HFF-Myc (cell line): ENCODE measurements at places on chromosomes 12 and 14.

DNA sequence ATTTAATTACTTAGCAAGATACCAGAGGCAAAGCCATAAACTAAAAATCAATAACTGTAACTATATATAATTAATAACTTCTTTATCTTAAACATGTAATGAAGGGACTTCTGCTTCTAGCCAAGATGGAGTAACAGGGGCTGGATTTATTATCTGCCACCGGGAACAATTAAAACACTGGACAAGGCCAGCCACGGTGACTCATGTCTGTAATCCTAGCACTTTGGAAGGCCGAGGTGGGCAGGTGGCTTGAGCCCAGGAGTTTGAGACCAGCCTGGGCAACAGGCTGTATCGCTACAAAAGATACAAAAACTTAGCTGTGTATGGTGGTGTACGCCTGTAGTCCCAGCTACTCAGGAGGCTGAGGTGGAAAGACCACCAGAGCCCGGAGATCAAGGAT lies 113.6 kb downstream of the TAOK3 start:
- DNase-seq, result no peak

DNA sequence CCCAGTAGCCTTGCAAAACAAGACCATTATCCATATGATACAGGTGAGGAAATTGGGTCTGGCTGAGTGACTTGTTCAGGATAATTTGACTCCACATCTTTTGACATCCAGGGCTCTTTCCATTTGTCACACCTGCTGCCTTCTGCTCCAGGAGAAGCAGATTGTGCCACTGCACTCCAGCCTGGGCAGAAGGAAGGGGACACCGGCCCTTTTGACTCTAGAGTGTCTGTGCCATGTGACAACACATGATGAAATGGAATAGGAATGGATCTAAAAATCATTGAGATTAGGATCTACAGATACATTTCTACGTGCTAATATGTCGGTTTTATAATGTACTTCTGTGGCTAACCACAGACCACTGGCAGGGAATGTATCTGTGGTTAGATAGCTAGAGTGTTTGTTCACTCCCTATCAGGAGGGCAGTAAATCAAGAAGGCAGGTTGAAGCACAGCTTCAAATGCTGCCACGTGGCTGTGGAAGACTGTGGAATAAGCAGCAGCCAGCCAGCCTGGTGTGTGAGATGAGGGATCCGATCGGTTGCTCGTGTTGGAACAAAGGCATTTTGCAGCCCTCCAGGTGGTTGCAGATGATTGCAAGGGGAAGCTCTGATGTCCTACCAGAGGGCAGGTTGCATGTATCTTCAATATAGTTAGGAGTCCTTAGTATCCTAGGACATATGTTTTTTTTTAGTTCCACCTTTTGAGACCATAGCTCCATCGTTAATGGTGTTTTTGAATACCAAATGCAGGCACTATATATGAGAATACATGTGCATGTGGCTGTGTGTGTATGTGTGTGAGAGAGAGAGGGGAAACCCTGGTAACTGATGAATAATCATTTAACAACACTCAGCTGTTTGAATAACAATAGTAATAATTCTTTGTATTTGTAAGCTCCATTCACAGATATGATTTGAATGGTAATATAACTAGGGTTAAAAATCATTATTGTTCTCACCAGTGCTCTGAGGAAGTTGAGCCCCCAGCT lies 28.6 kb downstream of the EML1 start:
- DNase-seq, result peak; percentile 63

DNA sequence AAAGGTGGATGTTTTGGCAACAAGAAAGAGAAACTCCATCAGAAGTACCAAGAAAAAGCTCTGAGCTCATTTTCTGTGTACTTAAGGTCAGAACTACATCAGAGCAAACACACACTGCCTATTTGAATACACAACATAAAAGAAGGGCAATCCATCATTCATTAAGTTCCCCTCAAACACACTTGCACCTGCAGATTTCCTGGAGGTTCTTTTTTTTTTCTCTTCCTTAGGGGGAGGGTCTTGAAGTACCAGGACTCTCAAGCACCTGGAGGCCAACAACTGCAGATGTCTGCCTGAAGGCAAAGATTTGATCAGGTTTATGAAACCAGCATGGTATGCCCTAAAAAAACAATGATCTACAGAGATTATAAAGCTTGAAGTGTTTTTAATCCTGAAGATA lies 26.1 kb upstream of the PTHLH start:
- no peak for DNase-seq

- DNase-seq, result no peak
Measured at GRCh38 chr14:58109744-58110143, 42.3 kb downstream of the ARMH4 start.

GRCh38 chr12:109871668-109872314 lies 8.6 kb downstream of the GLTP start:
- DNase-seq, result no peak

DNA sequence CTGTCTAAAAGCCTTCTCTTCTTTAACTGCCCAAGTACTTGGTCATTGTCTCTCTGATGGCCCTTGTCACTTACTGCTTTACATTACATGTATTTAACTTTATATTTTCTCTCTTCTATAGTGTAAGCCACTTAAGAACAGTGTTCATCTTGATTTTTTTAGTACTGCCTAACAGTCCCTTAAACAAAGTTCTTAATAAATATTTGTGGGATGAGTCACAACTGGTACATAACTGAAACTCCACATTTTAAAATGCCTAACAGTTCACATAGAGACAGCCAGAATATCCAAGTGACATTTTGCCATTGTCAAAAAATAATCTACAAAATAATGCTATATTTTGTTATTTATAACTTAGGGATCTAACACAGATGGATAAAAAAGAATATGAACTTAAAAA lies 146.6 kb downstream of the STXBP6 start:
- peak; percentile 29 for DNase-seq

DNA sequence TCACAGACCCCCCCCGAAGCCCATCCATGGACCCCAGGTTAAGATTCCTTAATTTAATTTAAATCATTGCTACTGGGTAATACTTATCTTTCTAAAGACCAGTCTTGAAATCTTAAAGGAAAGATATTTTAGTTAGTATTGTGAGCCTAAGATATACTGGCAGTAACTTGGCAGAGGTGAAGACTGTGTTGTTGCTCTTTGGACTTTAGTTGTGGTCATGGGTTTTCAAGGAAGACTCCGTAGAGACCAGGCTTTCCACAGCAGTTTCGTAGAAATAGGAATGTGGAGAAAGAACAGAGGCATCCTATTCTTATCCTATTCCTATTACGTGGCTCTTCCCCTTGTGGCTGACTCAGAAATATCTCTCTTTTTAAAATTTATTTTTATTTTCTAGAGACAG lies 99.0 kb downstream of the SCN8A start:
- DNase-seq, result no peak
